ENCODE measurements at places on chromosomes 6 and 20.

- no peak for DNase-seq
Observed at GRCh38 chr6:81838031-81838430, 85.5 kb upstream of the TENT5A start.

GRCh38 chr6:148342350-148343046, at the start of gene SASH1:
SASH1 (plus strand) TSS chr6:148342838; CDS start chr6:148343068, 230 bp downstream.
- peak; percentile 62 for DNase-seq

DNA sequence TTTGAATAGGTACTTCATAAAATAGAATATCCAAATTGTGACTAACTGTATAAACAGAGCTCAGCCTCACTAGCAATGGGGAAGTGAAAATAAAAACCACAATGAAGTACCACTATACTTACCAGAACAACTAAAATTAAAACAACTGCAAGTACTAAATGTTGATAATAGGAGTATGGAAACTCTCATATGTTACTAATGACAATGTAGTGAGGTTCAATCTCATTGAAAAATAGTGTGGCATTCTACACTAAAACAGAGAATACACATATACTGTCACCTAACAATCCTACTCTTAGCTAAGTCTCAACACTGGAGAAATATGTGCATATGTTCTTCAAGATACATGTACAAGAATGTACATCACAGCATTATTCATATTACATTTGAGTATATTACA, 132.0 kb upstream of the CARMIL1 start:
- no peak for DNase-seq

DNA sequence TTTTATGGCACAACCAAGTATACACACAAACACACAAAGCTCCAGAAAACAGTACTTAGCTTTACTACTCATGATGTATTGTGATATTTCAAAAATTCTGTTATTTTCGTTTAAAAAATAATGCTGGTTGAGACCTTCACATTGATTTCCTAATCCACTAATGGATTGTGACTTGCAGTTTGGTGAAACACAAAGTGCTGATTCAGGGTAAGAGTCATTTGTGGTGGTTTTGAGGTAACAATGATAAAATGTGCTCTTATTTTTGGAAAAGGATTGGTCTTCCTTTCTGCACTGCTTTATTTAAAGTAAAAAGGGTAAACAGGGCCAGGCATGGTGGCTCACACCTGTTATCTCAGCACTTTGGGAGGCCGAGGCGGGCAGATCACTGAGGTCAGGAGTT, 1.9 kb downstream of the AAR2 start:
- no peak for DNase-seq

DNA sequence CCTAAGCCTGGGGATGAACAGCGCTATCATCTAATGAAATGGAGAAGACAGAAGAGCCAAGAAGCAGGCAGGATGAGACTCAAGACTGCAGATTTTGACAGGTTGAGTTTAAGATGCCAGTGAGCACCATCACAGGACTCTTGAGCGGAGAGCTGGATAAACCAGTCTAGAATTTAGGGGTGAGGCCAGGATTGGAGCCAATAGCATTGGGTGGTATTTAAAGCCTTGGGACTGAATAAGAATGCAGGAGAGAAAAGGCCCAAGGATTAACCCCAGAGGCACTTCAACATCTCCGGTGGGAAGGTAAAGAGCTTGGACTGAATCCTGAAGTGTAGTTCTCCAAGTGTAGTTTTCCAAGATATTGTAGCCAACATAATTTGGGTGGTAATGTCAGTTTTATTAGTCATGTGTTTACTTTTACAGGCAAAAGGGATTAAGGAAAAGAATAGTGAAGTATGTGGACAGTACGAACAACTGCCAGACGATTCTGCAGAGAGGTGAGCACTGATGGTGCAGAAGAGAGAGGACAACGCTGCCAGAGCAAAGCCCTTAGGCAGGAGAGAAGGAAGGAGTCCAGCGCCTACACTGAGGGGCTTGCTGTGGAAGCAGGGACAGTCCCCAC, 85.2 kb downstream of the DTNBP1 start:
- no peak for DNase-seq

DNA sequence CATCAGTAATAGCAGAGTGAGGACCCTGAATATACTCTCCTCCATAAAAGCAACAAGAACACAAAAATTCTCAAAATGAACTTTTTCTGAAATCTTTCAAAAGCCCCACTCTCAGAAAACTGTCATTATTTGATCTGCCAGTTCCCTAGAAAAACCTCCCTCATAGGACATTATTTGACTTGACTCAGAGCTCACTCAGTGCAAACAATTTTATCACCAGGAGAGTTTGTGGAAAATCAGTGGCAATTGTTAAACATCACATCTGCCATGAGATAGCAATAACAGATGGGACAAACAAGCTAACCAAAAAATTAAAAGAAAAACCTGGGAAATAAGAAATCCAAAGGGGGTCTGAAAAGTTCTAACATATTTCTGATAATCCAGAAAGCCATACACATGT, 100.0 kb downstream of the ATG5 start:
- DNase-seq, result no peak

- no peak for DNase-seq
Observed at GRCh38 chr20:5181958-5182357, 55.1 kb downstream of the CDS2 start.

DNA sequence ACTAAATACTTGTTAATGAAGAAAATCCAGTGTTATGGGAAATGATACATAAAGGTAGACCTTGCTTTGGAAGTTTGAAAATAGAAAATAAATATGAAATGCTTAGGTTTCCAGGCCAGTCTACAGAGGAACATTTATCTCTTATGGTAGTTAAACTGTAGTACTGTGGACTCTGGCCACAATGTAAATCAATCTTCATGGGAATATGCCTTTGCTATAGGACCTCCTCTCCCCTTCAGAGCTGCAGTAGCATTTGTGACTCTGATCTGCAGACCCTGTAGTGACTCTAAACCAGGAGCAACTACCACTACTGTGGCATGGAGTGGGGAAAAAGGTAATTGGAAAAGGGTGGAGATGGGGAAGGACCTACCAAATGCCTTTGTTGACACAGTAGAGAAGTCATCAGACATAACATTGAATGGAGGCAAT, 4.5 kb downstream of the HSPA1A start:
- DNase-seq, result no peak

GRCh38 chr20:7589164-7589563, 351.1 kb downstream of the HAO1 start:
- DNase-seq, result no peak

- no peak for DNase-seq
Observed at GRCh38 chr6:167581637-167582036, 245.1 kb upstream of the AFDN start.

DNA sequence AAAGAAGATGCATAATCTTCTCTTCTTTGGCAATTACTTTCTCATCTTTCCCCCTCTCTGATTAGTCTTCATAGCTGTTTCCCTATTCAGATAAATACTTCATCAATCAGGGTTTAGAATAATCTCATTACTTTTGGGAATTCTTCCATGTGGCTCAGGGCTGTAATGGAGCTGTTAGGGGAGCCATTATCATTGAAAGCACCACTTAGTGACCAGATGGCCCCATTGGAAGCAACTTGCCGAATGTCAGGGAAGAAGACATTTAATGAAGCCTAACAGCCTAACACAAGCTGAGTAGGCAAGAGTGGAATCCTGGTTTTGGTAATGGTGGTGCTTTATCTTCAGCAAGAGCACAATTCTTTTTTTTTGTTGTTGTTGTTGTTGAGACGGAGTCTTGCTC, 45.0 kb downstream of the TIAM2 start:
- DNase-seq, result no peak

DNA sequence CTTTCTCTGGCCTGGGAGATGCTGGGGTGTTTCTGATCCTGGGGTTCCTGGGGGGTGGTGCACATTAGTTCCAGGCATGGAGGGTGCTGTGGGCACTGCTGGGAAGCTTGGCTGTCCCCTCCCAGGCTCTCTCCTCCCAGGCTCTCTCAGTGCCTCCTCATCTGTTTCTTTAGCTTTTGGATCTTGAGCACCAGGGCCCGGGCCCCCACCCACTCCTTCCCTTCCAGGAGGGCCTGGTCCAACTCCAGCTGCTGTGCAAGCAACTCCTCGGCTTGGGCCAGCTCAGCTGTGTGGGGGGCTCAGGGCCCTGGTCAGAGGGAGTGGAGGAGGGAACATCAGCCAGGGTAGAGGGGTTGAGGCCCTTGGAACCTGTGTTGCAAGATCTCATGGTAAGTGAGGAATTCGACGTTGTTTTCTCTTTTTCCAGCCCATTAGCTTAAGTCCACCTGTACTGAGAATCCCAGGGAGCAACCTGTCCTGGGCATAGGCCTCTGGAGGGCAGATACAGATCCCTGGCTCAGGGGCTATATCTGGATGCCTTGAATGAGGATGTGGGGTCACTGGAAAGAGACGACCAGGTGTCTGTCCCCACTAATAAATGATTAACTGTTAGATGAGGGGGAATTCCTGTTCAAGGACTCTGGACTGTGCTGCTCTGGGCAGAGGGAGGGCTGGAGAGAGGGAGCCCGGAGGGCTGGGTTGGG, 34.5 kb upstream of the HLA-A start:
- DNase-seq, result no peak

DNA sequence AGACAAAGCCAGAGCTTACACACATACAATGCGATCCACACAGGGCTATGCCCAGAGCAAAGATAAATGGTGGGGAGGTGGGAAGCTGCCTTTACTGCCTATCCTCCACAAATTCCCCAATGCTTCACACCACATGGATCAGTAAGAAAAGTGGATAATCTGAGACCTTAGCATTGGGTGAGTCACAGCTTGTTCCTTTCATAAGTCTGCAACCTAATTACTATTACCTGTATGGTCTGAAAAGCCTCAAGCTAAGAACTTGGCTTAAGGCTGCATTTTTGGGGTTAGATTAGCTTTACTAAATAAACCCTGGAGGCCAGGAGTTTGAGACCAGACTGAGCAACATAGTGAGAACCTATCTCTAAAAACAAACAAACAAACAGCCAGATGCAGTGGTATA, 66.0 kb upstream of the BTBD3 start:
- DNase-seq, result no peak

GRCh38 chr20:52515877-52516276, 324.3 kb upstream of the ZFP64 start:
- no peak for DNase-seq

DNA sequence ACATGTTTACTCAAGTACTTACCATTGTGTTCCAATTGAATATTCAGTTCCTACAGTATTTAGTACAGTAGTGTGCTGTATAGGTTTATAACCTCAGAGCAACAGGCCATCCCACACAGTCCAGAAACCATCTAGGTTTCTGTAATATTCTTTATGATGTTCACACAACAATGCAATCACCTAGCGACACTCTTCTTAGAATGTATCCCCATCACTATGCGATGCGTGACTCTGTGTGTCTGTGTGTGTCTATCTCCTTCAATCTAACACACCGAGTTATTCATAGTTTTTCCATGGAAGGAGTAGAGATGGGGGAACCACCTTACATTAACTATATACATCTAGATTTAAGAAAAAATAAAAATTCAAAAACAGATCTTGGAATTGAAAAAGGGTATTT, 161.7 kb downstream of the INSM1 start:
- DNase-seq, result no peak

- no peak for DNase-seq
Observed at GRCh38 chr6:116015983-116016382, 44.7 kb downstream of the FRK start.

GRCh38 chr6:19013026-19013705, 626.0 kb downstream of the RNF144B start:
- no peak for DNase-seq

DNA sequence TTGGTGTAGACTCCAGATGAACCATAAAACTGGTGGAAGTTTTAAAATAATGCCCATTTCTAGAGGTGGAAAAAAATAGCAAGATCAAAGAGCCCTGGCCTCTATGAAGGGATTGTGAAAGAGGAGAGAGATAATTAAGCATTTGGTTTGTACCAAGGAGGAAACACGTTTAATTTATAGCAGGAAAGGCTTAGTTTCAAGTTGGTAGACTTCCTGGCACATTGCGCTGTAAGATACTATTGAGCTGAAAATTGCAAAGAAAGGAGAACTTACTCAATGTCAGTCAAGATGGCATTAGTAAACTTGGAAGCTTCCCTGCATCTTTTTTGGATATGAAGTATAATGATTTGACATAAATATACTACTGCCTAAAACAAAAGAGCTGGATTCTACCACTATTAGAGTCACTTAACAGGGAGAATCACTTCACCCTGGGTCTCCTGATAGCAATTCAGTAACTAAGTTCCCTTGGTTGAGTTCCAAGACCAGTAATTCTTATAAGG, 24.4 kb downstream of the MARCKS start:
- no peak for DNase-seq

DNA sequence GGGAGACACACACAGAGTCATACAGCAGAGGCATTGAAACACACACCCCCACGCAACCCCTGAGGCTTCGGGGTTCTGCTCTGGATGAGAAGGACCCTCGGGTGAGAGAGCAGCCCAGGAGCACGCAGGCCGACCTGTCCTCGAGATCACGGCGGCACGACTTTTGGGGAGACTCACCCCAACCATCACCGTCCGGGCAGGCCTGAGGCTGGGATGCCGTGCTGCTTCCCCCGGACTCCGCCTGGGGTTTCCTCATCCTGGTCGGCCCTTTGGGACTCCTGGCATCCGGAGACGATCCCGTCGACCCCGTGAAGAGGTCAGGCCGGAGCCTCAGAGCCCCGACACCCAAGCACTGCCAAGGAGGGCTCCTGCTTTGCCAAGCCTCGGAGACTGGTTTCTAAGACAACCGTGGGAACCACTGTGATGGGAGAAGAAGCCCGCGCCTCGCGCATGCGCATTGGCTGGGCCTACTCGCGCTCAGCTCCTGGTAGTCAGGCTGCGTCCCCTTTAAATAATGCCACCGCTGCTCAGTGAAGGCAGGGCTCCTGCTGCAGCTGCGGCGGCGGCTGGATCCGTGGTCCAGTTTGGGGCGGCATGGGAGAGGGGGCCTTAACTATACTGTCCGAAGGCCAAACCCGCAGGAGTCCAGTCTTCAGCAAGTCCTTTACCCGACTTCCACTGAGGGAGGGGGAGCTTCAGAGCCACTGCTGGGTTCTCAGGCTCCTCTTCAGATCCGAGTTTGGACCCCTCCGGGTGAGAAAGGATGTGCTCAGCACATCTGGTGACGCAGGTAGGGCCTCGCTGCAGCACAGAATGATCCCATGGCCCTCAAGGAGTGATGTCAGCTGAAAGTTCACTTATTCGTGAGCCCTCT, 171.4 kb upstream of the ZNF337 start:
- DNase-seq, result no peak

DNA sequence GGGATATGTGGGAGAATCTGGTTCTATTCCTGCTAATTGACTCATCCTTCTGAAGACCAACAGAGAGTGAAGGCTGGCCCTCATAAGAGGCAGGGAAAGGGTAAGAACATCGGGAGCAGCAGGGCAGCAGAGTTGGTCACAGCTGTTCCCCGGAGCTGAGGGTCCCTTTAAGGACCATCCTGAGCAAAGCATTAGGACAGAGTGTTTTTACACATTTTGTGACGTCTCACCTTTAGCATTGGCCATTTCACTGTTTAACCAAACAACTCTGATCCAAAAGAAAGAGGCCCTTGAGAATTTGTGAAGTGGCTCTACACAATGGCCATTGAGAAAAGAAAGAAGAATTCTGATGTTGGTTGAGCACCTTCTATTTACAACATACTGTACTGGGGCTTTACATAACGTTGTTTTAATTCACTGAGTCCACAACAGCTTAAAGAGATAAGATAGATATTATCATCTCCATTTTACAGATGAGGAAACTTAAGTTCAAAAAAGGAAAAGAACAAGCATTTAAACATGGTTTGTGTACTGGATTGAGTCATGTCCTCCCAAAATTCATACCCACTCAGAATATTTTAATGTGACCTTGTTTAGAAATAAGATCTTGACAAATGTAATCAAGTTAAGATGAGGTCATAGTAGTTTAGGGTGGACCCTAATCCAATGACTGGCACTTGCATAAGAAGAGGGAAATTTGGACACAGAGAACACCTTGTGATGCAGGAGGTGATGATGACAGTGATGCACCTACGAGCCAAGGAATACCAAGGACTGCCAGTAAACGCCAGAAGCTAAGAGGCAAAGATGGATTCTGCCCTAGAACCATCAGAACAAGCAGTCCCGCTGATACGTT, 62.0 kb downstream of the VGLL2 start:
- DNase-seq, result no peak

Measured in HCT116 (cell line).